Activated CD8-positive, alpha-beta memory T cell treated with anti-CD3 and anti-CD28 coated beads for 1 hour (primary cell): ENCODE measurements at places on chromosomes 2 and 18.

DNA sequence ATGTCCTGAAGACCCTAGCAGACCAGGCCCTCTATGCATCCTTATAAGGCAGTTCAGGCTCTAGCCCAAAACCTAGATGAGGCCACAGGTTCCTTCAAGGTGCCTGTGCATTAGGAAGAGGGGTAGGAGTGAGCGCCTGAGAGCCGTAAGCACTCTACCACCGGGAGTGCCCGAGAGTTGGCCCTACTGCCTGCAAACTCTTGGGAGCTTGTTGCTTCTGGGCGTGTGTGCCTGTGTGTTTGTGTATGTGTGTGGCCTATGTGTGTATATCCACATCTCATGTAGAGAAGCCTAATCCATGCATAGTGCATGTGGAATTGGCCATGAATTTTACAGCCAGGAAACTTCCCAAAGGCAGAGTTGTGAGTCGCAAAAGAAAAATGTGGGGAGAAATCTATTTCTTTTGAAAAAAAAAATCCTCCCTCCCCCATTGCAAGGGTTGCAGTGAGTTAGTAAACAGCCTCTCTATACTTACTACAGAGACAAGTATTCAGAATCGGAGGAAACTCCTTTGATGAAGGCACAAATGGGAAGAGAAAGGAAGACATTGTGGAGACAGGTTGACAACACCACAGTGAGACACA, 96.8 kb downstream of the ADD2 start:
- no peak for DNase-seq

GRCh38 chr2:62505109-62505749, 766 bp downstream of the TMEM17 start:
- no peak for DNase-seq

DNA sequence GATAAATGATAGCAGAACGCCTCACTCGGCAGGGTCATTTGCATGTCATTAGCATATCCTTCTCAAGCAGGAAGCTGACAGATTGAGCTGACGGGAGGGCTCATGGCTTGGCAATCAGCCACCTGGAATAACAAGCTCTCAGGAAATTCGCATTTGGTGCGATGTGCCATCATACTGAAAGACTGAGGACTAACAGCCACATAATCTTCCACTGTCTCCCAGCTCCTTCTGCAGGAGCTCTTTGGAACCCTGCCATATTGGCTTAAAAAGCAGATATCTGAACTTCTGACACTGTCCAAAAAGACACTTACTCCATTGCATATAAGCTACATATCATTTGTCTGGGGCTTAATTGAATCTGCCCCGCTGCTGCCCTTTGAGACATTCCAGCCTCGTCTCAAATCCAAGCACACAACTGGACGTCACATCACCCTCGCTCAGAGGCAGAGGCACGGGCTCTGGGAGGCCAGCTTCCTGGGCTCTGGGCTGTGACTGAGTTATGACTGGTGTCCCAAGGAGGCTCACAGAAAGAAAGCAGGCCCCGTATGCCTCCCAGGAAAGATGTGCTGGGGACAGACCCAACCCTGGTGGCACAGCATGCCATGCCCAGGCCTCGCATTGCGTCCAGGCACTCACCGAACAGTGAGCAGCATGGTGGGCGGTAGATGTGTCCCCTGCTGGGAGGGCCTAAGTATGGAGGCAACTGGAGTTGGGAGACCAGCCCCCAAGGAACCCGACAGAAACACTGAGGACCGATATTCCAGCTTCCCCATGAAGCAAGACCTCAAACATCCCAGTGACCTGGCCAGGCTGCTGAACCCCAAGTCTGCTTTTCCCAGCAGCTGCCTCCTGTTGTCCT, 228.0 kb downstream of the ATAD2B start:
- DNase-seq = no peak

GRCh38 chr18:23301972-23302371, 151.1 kb upstream of the RIOK3 start:
- DNase-seq = no peak

DNA sequence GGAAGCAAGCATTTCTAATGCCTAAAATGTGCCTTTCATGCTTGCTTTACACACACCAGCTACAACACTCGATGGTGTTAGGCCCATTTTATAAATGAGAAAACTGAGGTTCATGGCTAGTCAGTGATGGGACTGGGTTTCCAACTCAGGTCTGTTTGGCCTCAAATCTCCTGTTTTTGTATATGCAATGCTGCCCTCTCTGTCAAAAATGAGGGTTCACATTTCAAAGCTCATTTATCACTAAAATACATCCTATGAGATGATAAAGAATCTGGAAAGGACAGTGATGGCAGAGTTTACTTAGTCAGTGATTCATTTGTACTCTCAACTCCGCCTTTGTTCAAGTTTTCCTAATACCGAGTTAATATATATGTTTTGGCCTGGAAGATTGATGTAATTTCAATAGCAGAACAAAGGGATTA, 92.3 kb downstream of the KCTD1 start:
- DNase-seq = no peak

DNA sequence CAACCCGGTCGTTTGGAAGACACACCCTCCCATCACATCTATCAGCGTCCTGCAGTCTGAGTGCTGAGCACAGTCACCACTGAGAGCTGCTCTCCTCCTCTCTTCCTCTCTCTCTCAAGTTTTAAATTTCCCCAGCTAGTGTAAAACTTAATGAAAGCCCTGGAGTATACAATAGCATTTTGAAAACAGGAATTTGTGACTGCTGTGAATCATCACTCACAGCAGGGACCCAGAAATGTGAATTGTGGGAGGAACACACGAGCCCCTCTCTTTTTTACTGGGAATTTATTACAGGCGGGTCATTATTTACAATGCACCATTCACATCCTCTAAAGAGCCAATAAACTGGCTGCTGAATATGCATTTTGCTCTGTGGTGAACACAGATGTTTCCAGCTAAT, 185.0 kb upstream of the SMIM21 start:
- DNase-seq = no peak
